ENCODE measurements at places on chromosomes 3 and 15. TPM values are rescaled to one million over a fixed set of nuclear protein-coding genes. Genes with fewer than 3 reads are reported as not detected.

The GPR171 gene
- total RNA-seq, result not detected

The GPR156 gene
- total RNA-seq, result 1.6 TPM

The MESP1 gene
- total RNA-seq, result 1.5 TPM

The ASTE1 gene
- total RNA-seq, result 5.0 TPM

The TMC3 gene
- not detected for total RNA-seq

The HIGD2B gene
- not detected for total RNA-seq

The UBE2Q2 gene
- total RNA-seq, result 36.9 TPM

The NUP210 gene
- 16.3 TPM for total RNA-seq

The AP3B2 gene
- total RNA-seq, result 0.29 TPM

The B3GNT5 gene
- total RNA-seq, result 18.0 TPM

The CHRM5 gene
- 0.02 TPM for total RNA-seq

The C2CD4A gene
- total RNA-seq, result 0.26 TPM

The CPN2 gene
- not detected for total RNA-seq

The BUB1B gene
- 73.0 TPM for total RNA-seq

The LRRN1 gene
- total RNA-seq, result 7.7 TPM

The BOC gene
- total RNA-seq, result 4.5 TPM

The SLC9C1 gene
- not detected for total RNA-seq

The OPA1 gene
- total RNA-seq, result 159 TPM

The GOLGA8Q gene
- total RNA-seq, result not detected

The LYZL4 gene
- total RNA-seq, result not detected

The TMEM207 gene
- total RNA-seq, result not detected

The TNNC1 gene
- total RNA-seq, result 36.6 TPM

The CCDC39 gene
- total RNA-seq, result 0.22 TPM

The ADCY5 gene
- total RNA-seq, result 0.90 TPM

The ZPLD1 gene
- not detected for total RNA-seq

The PCLAF gene
- total RNA-seq, result 180 TPM

The MYRIP gene
- not detected for total RNA-seq

The PLA2G4D gene
- total RNA-seq, result not detected

The LRTM1 gene
- not detected for total RNA-seq

The GOLGA8O gene
- not detected for total RNA-seq

The IGSF10 gene
- 0.31 TPM for total RNA-seq

The GPR149 gene
- total RNA-seq, result not detected

The GPR176 gene
- 60.0 TPM for total RNA-seq

The GP5 gene
- 0.02 TPM for total RNA-seq

The EXOSC7 gene
- total RNA-seq, result 65.0 TPM

The ISG20 gene
- total RNA-seq, result 7.7 TPM

The LMAN1L gene
- not detected for total RNA-seq

The SSUH2 gene
- 0.10 TPM for total RNA-seq

The FBN1 gene
- total RNA-seq, result 142 TPM

The SLC6A11 gene
- not detected for total RNA-seq

The EFHB gene
- total RNA-seq, result not detected

The NOX5 gene
- total RNA-seq, result not detected

Data from A172 (cell line).